Lower leg skin (tissue), 4 donors: ENCODE measurements at places on chromosomes 7 and 10. TPM values are rescaled to one million over a fixed set of nuclear protein-coding genes. Genes with fewer than 3 reads are reported as not detected.

ZNF853 gene
- total RNA-seq, result 4.6 TPM

TCERG1L gene
- total RNA-seq, result 0.76 TPM

RBP3 gene
- not detected for total RNA-seq

WAPL gene
- 37.7 TPM for total RNA-seq

HOXA10 gene
- total RNA-seq, result 7.9 TPM

MOGAT3 gene
- not detected for total RNA-seq

ZFAND4 gene
- total RNA-seq, result 23.8 TPM

SYT15 gene
- 4.1 TPM for total RNA-seq

FGL2 gene
- 15.7 TPM for total RNA-seq

OR6V1 gene
- total RNA-seq, result not detected

GRID2IP gene
- 0.59 TPM for total RNA-seq

AKR1C1 gene
- 18.2 TPM for total RNA-seq

SAMD9L gene
- total RNA-seq, result 2.5 TPM

NAT16 gene
- total RNA-seq, result not detected

CYP3A4 gene
- total RNA-seq, result 5.2 TPM
